ENCODE measurements at places on chromosomes 16 and 17.

- peak; percentile 16 for DNase-seq
These were observed 36.1 kb downstream of the CYB5D2 start for GRCh38 chr17:4179071-4179470.

DNA sequence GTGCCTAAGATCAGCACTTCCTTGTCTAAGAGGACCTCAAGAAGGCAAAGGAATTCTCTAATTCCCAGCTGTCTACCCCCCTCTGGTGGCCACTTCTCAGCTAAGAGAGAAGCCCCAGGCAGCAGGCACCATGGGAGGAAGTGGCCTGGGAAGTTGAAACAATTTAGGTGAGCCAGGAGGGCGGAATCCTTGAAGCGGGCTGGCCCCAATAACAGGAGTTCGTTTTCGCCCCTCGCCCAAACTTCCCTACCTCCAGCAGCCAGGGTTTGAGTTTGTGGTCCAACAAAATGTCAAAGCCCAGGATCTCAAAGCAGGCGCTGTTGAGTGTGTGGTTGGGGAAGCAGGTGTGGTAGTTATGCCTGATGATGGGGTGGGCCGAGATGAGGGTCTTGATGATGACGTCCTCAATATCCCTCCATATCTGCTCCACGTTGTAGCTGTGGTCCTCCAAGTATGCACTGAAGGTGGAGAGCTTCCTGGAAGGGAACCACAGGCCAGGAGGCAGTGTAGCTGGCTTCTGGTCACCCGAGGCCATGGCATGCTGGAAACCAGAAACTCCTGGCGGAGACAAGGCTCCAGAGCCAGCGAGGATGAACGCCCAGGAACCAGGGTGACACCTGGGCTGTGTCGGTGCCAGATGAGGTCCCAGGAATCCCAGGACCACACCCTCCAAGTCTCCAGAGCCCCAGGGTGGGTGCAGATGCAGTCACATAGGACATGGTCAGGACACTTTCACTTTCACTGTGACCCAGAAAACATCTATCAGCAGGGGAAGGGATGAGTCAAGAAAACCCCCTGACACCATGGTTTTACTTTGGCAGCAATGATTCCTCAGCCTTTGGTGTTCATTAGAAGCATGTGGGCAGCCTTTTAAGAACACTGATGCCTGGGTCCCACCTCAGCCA, 25.6 kb downstream of the TTLL6 start:
- DNase-seq, result peak; percentile 74

DNA sequence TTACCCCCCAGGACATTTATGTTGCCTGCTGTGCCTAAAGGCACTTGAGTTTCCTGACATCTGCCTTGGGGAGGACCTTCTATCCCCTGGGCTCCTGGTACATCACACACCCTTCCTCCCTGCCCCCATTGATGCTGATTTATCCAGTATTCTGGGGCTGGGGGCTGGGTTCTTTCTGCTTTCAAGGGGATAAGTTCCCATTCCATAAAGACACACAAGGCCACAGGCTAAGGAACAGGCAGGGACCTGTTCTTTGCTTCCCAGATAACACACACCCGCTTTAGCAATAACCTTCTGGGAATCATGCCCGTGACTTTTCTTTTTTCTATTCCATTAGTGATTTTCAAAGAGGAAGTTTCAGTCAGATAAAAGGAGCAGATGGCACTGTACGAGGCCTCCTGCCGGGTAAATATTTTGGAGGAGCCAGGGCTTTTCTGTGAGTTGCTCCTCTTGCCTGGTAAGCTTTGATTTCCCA, 30.6 kb downstream of the CHD9 start:
- DNase-seq, result no peak

DNA sequence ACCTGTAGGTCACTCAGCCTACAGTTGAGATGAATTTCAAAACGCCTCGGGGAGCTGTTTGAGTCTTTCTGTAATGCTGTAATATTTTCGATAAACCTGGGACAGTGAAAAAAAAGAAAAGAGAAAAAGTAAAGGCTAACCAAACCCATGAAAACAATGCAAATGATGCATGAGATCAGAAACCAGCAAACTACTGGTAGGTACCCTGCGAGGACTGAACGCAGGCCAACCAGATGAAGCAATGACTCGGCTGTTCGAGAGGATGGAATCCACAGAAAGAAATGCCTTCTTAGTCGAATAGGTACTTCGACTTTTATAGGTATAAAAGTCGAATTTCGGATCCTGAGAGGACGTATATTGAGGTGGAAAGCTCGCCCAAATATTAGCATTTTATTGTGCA, 509 bp upstream of the ATAD5 start:
- no peak for DNase-seq

GRCh38 chr16:48384520-48385252, 527 bp downstream of the SIAH1 start:
- DNase-seq, result peak; percentile 51

DNA sequence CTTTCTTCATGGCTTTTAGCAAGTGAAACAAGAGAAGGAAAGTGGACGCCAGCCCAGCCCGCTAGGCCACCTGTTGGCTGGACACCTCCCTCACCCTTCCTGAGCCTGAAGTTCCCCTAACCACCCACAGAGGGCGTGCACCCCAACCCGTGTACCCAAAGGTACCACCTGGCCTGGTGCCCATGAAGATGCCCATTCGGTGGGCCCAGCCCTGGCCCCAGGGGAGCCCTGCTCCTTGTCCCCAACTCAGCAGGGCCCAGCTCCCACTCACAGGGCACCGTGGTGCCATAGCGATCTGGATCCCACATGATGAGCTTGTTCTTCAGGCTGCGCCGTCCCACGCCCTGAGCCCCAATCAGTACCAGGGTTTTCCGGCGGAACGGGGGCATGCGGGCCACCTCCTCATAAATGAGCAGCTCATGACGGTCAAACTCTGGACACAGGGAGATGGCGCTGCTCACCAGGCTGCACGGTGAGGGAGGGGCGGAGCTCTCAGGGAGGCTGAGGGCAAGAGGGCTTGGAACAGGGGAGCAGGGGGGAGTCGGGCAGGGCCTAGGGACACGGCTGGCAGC, 26.8 kb downstream of the MPP2 start:
- DNase-seq, result no peak

DNA sequence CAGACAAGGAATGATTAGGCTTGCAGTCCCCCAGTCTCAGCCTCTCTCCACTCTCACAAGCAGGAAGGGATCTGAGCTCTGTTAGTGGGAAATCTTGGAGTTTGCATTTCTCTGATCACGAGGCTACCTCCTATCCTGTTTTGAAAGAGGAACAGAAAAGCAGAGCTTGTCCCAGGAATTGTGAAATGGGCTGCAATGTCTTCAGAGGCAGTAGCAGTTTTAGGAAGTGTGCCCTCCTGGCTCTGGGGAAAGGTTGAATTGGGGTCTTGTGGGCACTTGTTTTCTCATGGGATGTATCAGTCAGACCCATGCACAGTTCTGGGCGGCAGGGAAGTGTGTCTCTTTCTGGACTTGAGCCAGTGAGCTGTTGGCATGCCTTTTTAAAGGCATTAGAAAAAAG, 22.8 kb downstream of the NUP85 start:
- peak; percentile 97 for DNase-seq

GRCh38 chr17:35846055-35846809, 22.5 kb downstream of the HEATR9 start:
- no peak for DNase-seq

DNA sequence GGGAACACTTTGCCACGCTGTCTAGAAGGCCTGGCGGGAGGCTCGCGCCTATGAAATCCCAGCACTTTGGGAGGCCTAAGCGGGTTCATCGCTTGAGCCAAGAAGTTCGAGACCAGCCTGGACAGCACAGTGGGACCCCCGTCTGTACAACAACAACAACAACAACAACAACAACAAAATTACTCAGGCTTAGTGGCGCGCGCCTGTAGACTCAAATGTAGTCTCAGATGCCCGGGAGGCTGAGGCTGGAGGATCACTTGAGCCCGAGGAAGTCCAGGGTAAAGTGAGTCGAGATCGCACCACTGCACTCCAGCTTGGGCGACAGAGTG, 297 bp upstream of the SLFN13 start:
- DNase-seq, result peak; percentile 2

GRCh38 chr17:40307001-40307730, 1.8 kb upstream of the RARA start:
- DNase-seq, result peak; percentile 57

GRCh38 chr17:17363638-17364337, 60.6 kb downstream of the NT5M start:
- DNase-seq, result no peak

DNA sequence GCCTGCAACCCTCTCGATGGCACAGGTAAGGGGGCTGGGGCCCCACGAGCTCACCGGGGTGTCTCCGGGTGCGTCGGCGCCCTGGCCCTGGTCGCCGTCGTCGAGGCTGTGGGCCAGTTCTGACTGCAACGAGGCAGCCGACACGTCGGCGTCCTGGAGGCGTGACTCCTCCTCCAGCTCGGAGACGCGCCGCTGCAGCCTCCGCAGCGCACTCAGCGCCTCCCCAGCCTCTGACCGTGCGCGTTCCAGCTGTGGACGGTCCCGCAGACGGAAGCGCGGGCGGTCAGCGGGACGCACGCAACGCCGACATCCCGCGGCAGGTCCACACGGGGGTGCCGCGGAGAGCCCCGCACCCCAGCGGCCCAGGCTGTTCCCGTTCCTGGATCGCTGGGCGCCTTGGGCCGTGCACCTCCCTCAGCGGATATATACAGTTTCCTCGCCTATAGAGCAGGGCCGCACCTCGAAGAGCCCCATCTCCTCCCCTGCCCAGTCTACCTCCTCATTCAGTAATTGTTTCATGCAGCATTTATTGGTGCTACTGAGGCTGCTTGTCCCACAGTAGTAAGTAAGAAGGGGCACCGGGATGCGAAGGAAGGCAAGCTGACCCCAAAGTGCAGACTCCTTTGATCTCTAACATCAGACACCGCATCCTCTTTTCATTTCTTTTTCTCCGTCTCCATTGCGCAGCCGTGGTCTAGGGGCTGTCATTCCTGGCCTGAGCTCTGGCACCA, 5.8 kb downstream of the THOC6 start:
- DNase-seq, result peak; percentile 40

DNA sequence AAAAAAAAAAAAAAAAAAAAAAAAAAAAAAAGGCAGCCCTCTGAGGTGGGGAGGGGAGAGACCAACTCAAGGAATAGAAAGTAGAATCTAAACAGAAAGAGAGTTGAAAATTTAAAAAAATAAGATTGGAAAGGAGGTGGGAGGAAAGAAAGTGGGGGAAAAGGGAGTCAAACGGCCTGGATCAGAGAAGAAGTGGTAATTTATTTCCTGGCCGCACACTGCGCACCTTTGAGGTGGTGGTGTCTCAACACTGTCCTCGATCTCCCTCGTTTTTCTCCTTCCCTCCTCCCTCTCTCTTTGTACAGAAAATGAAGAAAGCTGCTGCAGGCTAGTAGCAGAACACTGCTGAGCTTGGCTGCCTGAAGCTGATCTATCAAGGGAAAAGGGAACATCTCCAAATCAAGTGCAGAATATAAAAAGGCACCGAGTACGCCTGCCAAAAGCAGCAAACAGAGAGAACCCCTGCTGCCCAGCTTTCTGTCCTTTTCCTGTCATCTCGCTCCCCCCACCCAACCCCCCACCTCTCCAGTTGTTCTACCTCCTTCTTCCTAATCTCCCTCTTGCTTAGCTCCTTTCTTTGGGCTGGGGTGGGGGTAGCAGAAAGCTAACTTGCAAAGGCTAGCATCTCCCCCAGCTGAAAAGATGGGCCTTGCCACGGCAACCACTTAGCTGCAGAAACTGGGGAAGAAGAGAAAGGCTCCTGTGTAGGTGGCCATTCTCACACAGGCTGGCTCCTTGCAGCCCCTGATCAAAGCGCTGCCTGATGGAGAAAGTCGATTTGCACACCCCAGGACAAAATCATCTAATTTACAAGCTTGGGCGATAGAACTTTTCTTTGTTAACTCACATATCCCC, 22.5 kb downstream of the AXIN2 start:
- DNase-seq, result no peak

DNA sequence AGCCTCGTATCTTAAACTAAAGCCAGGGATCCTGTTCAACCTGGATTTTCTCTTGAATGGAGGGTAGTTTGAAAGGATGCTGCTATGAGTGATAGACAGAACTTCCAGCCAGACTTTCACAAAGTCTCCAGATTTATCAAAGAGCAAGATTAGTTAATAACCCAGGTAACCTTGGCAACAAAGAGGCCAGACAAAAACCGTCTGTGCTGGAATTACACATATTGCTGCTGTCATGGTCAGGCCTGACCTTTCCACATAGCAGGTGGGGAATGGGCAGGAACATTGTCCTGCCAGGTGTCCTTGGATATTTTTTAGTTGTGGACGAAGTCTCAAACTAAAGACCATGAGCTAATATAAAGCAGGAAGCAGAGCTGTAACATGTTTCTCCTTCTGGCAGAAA, 52.5 kb downstream of the HLF start:
- DNase-seq, result no peak

DNA sequence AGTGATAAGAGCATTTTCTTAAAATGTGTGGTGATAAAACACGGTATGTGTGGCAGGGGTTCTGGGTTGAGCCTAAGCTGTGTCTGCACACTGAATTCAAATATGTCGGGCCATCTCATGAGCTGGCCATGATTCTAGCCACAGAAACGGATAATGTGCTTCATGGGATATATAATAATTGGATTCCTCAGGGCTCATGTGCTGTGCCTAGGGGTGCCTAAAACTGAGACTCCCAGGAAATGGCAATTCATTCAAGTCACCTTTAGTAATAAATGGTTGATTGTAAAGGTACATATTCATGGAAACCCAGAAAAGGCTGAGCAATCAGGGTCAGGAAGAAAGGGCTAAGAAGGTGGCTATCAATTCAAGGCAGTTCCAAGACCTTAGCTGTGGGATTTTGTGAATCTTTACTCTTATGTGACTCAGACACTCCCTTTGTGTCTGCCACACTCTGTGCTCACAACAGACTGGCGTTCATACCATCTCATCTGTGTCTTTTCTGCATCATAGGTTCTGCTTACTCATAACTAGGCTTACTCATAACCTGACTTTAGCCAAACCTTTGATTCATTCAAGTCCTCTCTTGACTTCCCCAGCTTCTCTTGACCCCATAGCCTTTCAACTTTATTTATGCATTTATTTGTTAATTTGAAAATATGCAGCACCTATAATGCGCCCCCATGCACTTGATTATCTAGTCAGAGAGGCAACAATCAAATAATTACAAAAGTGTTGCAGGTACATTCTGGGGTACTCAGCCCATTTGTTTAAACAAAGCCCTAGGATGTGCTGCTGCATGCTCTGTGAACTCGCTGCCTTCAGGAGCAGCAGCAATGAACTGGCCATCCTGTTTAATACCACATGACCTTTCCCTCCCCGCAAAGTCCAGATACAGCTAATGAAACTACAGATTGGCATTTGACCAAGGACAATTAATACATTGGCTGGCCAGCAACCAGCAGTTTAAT, 28.4 kb upstream of the MED13 start:
- DNase-seq, result peak; percentile 48

Data from inflammatory macrophage treated with lipopolysaccharide for 4 hours (primary cell).